ENCODE measurements at places on chromosomes 16 and 17. TPM values are rescaled to one million over a fixed set of nuclear protein-coding genes. Genes with fewer than 3 reads are reported as not detected.

SLC13A2 gene
- total RNA-seq, result not detected

MYO15A gene
- total RNA-seq, result 0.20 TPM

KRTAP2-3 gene
- not detected for total RNA-seq

GRIN2C gene
- total RNA-seq, result under 0.01 TPM

ABCA10 gene
- total RNA-seq, result 1.5 TPM

ATP2C2 gene
- total RNA-seq, result not detected

MAP2K6 gene
- 1.5 TPM for total RNA-seq

Data from subcutaneous preadipocyte (primary cell).